Amniotic epithelial cell (primary cell): ENCODE measurements at places on chromosomes 5 and 9.

DNA sequence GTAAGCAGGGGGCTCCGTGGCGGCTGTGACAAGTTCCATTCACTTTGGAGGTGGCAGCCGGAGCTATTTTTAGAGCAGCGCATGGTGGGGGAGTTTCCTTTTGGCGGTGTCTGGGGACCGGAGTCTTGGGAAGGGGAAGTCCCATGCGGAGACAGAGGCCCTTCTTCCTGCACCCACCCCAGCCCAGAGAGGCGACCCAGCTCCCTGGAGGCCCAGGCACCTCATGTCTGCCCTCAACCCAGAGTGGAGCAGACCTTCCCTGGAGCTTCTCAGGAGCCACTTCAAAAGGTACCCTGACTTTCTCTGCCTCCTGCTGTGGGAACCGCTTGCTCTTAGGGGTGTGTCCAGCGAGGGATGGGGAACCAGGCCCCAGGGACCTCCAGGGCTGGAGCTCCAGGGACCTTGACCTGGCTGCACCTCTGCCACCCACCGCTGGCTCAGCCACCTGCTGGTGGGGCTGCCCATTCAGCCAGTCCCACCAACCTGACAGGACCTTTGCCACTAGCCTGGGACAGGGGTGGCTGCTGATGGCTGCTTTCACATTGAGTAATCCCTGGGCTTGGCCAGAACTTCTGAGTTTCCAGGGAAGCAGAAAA, 34.1 kb downstream of the NEK6 start:
- no peak for DNase-seq

DNA sequence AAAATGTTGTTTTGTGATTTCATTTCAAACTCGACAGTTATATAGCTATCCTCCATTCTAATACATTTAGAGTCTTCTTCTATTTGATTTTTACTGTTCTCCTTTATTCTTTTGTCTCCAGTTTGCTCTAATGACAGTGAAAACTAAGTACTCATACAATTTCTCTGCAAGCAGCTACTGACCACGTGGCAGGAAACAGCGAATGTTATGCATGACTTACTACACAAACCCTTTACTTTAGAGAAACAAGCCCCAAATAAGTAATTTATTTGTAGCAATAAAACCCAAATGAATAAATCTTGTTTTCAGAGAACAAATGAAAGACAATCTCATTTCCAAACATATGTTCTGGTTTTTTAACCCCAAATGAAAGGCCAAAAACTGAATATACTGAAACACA, 41.9 kb downstream of the CDH6 start:
- no peak for DNase-seq

DNA sequence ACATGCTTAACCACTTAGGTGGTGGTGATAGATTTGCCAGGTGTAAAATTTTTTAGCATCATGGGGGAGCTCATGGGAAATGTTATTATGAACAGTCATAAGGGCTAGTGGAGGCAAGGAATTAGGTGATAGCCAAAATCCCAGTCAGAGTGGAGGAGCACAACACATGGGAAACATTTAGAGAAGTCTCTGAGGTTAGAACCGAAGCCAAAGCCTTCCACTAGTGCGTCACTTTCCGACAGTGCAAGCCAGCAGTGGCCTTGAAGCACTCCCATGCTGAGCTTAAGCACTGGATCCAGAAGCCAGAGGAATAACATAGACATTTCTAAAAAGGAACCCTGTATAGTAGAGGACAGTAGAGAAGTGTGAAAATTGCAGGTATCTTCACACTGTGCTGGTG, 101.5 kb upstream of the SNX2 start:
- DNase-seq: no peak

- peak; percentile 9 for DNase-seq
Observed at GRCh38 chr9:130298662-130299279, 33.2 kb downstream of the HMCN2 start.

DNA sequence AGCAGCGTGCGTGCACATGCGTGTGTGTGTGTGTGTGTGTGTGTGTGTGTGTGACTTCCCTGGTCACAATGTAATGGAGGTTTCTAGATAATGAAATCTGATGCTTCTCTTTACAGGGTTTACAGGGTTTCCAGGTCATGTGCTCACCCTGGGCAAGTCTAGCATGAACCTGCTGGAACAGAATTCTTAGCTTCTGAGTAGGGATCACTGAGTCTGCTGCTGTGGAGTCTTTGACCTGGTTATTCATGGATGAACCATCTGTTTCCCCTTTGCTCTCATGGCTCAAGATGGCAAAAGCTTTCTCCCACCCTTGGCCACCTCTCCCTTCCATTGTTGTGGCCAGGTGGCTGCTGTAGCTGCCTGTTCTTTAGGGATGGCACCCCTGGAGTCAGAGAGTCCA, 111.6 kb upstream of the SHB start:
- no peak for DNase-seq

DNA sequence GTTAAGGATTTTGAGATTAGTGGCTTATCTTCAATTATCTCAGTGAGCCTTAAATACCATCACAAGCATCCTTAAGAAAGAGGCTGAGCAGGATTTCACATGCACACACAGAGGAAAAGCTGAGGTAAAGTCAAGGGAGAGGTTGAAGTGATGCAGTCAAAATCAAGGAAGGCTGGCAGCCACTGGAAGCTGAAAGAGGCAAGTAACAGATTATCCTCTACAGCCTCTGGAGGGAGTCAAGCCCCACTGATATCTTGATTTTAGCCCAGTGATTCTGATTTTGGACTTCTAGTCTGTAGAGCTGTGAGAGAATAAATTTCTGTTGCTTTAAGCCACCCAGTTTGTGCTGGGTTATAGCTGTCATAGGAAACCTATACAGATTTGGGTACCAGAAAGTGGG, 80.1 kb downstream of the ANKRD31 start:
- no peak for DNase-seq

- DNase-seq: no peak
Observed at GRCh38 chr5:144035046-144035740, 135.3 kb downstream of the YIPF5 start.

- no peak for DNase-seq
Observed at GRCh38 chr5:31995714-31996113, 178.4 kb downstream of the GOLPH3 start.

- DNase-seq: no peak
Observed at GRCh38 chr9:126521551-126521950, 92.2 kb upstream of the LMX1B start.

GRCh38 chr9:112337547-112337946, 4.1 kb upstream of the PTBP3 start:
- DNase-seq: no peak

DNA sequence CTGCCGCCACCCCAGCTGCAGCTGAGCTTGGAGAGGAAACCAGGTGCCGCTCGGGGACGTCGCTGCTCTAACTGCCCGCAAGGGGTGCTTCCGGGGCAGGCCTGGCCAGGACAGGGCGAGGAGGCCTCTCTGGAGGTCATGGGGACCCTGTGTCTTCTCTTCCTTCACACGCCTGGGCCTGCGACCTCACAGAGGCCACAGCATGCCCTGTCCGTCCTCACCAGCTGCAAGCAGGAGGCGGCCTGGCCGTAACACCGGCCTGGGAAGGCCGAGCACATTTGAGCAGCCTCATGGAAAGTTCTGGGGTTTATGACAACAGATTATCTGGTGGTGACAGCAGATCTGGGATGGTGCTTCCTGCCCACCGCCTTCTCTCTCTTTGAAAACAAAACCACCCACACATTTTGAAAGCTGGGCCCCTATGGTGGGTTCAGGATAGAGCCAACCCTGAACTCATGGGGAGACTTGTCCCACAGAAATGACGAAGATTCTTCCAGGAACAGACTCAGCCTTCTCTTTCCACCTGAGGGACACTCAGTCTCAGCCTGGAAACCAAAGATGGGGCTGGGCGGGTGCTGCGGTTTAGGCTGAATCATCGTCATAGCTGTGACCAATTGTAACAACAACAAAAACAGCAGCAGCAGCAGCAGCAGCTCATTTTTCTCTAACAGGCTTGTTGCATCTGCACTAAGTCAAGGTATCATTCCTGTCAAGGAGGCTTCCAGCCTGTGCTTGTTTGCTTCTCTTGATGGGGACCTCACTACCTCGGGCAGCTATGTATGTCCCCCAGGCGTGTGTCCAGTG, 99.6 kb upstream of the RAPGEF1 start:
- peak; percentile 43 for DNase-seq

- peak; percentile 98 for DNase-seq
Observed at GRCh38 chr9:114551750-114552685, 35.6 kb upstream of the ATP6V1G1 start.

DNA sequence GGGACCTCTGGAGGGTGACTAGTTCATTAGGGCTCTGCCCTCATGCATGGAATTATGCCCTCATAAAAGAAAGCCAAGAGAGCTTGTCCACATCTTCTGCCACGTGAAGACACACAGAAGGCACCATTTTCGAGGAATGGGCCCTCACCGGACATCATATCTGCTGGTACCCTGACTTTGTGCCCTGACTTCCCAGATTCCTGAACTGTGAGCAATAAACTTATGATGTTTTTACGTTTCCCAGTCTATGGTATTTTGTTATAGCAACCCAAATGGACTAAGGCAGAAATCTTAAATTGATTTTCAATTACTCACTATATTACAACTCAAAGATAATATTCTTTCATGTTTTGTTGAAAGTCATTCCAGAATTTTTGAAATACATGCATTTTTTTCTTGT, 163.8 kb upstream of the PAPPA start:
- DNase-seq: no peak

DNA sequence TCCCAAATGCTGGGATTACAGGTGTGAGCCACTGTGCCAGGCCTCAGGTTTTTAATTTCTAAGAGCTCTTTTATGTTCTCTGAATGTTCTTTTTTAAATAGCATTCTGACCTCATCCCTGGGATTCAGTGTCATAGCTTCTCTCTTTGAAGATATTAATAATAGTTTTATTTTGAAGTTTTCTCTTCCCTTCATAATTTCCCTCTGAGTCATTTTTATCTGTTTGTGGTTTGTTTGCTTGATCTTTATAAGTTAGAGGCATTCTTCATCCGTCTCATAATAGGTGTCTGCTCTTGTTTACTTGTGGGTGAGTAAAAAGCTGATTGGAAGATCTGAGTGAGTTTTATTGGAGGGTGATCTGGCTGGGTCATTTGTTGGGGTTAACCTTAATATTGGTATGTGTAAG, 12.5 kb upstream of the MAMDC2 start:
- DNase-seq: peak; percentile 90

DNA sequence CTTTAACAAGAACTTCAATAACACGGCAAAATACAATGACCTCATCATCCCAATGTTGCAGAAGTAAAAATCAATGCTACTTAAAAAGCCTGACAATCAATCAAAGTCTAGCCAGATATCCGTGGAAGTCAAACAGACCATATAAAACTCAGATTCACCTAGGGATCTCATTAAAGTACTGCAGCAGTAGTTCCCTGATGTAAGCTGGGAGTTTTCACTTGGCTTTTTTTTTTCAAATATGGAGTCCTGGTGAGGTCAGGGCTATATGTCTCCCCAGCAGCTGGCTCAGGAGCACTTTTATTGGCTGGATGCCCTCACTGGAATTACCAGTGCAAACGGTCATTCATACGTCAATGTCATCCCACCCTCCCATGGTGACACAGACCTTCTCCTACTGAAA, 220.6 kb upstream of the SLC30A5 start:
- no peak for DNase-seq

DNA sequence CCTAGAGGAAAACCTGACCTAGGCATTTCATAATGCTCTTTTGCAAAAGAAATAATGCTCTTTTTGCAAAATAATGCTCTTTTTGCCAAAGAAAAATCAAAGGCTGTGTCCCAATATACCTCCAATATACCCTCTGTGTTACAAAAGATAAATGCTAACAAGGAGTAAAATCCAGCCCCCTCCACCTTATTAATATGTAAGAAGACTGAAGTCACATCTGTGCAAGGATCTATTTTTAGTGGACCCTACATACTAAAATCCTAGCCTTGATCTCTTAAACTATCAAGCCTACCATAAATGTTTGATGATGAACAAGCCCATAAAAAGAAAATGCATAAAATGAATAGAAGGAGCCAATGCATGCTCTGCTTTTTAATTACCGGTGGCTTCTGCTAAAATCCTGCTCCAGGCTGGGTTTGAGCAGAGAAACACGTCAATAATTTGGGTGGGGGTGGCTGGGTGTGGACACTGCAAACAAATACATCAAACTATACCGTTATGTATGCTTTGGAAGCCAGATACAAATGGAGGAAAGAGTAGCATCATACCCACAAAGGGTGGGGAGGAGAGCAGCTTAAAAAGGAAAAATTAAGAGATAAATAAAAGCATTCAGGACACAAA, 131.6 kb downstream of the SEMA6A start:
- DNase-seq: no peak

- peak; percentile 35 for DNase-seq
Observed at GRCh38 chr9:120928015-120928482, 1.5 kb upstream of the TRAF1 start.

GRCh38 chr9:69937833-69938535, 105.7 kb upstream of the MAMDC2 start:
- DNase-seq: no peak

DNA sequence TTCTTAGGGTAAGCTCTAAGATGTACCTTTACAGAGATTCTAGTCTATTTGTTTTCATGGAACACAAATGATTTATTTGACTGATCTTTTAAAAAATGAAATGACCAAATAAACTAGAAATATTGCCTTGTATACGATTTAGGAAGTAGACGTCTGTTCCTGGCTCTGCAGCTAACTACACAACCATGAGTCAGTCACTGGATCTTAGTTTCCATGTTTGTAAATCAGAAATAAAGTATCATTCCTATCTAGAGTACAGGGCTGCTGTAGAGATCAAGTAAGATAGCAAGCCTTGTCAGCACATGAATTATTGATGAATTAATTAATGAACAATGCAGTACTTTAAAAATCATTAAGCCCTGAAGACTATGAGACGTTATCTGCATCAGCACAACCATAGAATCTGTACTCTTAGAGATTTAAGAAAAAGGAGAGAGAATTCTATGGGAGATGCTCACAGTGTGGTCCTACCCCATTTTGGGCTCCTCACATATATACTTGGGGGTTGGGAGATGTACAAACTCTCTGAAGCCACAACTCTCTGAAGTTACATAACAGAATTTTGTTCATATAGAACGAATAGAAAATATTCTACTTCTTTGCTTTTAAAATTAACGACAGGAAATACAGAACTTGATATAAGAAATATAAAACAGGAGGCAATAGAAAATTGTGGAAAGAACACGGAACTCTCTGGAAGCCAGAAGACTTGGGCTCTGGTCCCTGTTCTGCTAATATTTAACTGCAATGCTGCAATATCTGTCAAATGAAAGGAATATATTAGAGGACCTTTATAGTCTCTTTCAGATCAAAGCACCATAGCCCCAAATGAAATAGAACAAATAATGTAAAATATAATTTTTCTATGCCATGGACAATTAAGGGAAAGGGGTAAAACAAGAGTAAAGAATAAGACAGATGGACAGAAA, 48.4 kb upstream of the HNRNPA0 start:
- DNase-seq: no peak

DNA sequence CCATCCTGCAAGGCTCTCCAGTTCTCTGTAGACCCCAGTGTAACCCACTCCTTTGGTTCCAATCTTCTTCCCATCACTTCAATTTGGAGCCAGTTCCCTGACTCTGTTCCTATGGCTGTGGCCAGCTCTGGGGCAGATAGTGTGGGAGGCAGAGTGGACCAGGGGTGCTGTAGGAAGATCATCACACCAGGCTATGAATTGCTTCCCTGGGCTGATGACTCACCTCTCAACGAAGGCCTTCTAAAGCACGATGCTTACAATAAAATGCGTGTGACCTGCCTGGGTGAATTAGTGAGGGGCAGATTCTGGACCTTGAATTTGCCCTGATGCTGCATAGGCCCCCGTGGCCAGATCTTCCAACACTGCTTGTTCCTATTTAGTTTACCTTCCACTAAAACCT, 289.7 kb downstream of the FBXL7 start:
- DNase-seq: peak; percentile 48
